ENCODE measurements at places on chromosomes 4 and X. TPM values are rescaled to one million over a fixed set of nuclear protein-coding genes. Genes with fewer than 3 reads are reported as not detected.

- peak; percentile 87 for DNase-seq
Measured at GRCh38 chrX:18983666-18984380, at the start of gene PHKA2. Gene PHKA2 (minus strand): TSS chrX:18984114. CDS start chrX:18983932, 182 bp downstream.

GRCh38 chrX:2484721-2485648 is 15.8 kb downstream of the DHRSX start:
- DNase-seq = peak; percentile 57

GRCh38 chrX:69627744-69628143 is 11.8 kb downstream of the EDA start:
- DNase-seq = no peak

DNA sequence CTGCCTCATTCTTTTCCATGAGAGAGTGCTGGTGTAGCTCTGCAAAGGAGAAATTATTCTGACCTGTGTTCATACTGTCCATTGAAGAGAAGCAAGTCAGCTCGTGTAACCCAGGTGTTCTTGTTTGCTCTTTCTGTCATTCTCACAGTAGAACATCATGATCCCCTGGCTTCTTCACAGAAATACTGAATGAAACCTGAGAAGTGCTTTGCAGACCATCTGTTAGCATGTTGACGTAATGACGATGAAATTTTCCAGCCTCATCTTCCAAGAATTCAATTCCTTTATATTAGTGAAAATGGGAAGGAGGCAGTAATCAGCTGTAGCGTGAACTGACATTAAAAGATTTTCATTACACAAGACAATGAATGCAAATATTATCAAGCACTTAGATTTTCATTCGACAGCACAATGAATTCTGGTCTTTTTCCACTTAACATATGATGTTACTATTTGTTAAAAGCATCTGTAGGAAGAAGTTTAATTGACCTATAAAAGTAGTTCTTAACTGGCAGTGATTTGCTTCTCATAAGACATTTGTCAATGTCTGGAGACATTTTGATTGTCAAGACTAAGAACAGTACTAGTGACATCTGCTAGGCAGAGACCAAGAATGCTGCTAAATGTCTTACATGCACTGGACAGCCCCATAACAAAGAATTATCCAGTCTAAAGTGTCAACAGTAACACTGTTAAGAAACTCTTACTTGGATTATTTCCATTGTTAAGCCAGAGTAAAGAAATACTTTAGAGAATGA is 246.3 kb downstream of the BANK1 start:
- no peak for DNase-seq

- no peak for DNase-seq
Measured at GRCh38 chrX:66002824-66003680, 36.8 kb downstream of the VSIG4 start.

DNA sequence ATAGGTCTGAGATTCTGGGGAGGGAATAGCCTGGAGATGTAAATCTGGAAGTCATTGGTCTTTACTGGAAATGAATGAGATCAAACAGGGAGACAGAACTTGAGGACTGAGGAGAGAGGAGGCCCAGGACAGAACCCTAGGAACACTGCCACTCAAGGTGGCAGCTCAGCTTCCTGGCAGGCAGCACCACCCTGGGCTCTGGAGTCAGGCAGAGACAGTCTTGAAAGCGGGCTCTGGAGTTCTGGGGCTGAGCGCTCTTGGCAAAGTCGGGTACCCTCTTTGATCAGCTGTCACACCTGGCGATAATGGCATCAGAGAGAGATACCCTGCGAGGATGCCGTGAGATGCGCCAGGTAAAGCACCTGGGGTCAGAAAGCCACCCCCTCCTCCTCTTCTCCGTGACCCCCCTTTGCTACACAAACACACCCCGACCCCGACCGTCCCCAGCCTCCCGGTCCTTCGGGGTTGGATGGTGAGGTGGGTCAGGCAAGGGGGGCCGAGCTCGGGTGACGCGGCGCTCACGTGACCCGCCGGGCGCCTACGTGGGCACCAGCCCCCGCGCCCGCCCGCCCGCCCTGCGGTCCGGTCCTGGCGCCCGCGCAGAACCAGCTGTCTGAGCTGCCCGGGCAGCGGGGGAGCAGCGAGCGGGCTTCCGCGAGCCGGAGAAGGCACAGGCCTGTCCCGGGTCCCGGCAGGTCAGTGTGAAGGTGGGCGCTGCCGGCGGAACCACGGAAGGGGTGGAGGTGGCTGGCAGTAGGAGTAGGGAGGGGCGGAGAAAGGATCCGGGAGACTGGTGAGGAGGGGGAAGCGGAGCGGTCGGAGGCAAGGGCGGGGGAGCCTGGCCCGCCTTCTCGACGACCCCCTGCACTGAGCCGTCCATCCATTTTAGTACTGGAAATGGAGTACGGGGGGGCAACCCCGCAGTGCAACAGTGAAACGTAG is at the start of gene TCEAL3:
Gene TCEAL3, plus strand, starts transcription at position 600 of the 942 bp plus-strand sequence. CDS start 1,102 bp downstream, outside the sequence.
- DNase-seq = no peak

- no peak for DNase-seq
Measured at GRCh38 chr4:148573296-148573695, 131.1 kb upstream of the NR3C2 start.

Gene SHROOM4
- 8.6 TPM for total RNA-seq

Gene FRMPD3
- 0.05 TPM for total RNA-seq

DNA sequence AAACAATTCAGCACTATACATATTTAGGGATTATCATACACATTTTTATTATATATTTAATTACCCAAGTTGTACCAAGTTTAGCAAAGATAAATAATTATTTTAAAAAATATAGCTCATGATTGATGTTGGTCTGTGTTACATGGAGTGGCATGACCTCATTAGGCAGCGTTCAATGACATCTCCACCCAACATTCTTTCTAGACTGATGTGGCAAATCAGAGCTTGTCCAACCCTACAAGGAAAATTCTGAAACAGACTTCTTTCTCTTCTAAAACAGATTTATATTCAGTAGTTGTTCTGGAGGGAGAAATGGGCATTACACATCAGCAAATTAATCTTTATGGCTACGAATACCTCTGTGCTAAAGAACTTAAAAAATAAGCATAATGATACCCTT is 189.7 kb downstream of the PDGFC start:
- no peak for DNase-seq

DNA sequence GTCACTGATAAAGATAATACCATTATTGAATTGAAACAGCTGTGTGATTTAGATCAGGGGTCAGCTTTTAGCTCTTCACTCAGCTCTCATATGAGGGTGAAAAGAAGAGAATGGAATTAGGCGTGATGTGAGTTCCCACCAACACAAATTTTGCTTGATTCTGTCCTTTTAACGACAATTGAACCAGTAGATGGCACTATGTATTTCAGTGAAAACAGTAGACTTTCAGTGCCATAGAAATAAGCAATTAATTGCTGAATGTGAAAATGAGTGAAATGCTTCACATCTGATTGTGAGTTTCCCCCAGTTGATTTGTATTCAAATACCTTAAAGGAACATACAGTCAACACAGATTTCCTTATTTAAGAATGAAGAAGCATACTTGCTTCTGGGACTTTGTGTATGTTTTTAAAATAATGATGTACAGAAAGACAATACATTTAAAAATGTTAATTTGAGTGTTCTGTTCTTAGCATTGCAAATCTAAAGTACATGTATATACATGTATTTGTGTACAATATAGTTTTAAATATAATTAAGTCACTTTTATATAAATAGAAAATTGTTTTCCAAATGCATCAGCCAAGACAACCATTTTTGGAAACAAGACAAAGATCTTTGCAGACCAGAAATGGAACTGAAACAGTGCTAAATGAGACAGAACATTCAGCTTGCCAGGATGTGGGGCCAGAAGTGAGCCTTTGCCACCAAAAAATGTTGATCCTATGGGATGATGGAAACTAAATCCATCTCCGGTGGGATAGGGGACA is 178.8 kb downstream of the SNCA start:
- no peak for DNase-seq

DNA sequence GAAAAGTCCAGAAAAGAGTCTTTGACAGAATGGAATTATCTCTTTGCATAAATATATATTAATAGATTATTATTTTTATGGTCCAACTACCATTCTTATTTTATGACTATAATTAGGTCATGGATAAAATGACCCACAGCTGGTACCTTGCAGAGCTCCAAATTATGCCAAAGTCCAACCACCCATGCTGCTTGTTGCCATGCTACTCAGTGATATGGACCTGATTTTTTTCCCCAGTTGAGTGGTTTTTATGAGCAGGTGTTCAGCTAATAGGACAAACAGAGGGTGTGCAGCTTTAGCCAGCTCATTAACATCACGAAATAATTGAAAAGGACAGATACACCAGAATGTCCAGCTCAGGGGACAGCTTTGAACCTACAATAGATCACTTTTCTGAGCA is 9.7 kb downstream of the HOPX start:
- no peak for DNase-seq

- no peak for DNase-seq
Measured at GRCh38 chr4:81808011-81808672, 336.4 kb upstream of the RASGEF1B start.

GRCh38 chr4:153126137-153126536 is 78.1 kb upstream of the TRIM2 start:
- DNase-seq = no peak

DNA sequence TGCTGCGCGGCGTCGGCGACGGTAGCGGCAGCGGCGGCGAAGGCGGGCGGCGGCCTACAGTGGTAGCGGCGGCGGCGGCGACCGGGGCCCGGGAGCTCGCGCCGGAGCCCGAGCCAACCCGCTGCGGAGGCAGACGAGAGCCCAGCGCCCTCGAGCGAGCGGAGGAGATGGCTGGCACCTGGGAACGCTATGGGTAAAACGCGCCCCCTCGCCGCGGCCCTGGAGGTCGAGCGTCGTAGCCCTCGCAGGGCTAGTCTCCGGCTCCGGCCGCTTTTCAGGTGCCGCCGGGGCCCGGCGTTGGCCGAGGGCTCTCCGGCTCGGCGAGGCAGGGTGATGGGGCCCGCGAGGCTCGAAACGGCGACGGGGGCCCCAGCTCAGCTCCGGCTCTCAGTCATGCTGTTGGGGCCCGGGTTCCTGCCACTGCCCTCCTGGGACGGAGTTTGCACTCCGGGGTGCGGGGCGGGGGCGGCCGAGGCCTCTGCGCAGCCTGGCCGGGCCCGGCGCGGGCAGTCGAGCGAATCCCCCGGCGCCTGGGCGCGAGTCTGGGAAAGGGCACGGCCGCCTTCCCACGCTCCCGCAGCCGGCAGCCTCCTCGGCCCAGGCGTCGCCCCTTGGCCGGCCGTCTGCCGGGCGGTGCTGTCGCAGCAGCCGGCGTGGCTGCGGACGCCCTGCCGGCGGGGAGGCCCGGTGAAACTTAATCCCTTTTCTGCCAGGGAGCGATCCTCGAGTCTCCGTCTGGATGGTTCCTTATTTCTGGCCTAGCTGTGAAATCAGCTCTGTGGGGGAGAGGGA is 768 bp downstream of the MID2 start:
- DNase-seq = no peak

Gene LONRF3
- total RNA-seq = 1.5 TPM

Gene GPC3
- total RNA-seq = 1.6 TPM

DNA sequence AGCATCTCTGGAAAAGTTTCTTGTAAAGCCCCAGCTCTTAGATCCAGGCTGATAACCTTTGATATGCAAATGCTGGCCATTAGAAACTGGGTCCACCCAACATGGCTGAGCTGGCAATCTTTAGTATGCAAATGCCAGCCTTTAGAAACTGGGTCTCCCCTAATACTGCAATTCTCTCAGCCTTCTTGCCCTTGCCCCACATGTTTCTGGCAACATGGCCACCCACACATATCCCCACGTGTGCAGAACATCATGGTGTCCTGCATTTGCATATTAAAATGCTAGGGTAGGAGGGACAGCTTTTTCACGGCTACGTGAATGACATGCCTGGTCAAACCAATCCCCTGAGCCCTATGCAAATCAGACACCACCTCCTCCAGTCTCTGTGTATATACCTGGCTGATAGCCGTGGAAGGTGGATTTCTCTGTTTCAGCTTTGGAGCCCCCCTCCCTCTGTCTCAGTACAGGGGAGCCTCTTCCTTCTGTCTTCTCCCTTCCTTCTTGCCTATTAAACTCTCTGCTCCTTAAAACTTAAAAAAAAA is 344.0 kb upstream of the NWD2 start:
- DNase-seq = no peak

GRCh38 chr4:7892212-7893019 is 47.2 kb downstream of the AFAP1 start:
- no peak for DNase-seq

Gene BMX
- total RNA-seq = 1.8 TPM

DNA sequence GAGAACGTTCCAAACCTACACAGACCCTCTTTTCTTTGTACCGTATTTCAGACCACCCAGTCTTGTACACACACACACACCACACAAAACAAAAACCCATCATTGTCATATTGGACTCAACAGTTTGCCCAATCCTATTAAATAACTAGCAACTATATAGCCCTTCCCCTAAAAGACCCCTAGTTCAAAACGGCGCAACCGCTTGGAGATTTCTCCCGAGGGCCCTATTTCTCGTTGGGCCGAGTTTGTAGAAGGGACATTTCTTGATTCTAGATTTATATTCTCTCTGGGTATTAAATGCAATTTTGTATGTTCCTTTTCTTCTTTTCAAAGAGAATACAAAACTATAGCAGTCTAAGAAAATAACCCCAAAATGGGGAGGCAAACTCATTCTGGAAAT is 547 bp upstream of the PDGFRA start:
- no peak for DNase-seq

Gene TMEM271
- not detected for total RNA-seq

DNA sequence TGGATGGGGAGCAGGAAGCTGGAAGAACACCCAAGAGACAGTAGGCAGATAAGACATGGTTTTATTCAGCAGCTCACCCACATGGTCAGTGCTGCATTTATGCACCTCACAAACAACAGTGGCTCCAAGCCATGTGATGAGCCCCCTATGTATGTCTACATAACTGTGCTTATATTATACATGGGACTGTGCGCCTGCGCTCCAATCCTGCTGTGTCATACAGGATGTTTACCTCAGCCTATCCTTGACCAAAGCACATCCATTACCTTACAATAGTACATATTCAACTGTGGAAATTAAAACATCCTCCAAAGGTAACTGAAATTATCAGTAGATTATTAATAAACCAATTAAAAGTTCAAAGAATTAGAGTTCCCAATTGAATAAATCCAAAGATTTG is 44.1 kb upstream of the SGMS2 start:
- no peak for DNase-seq

GRCh38 chrX:23952984-23953907 is 45.4 kb downstream of the CXorf58 start:
- no peak for DNase-seq

Gene IQCM
- total RNA-seq = not detected

Gene DNAAF6
- total RNA-seq = not detected

GRCh38 chrX:118682258-118683014 is 45.0 kb upstream of the IL13RA1 start:
- DNase-seq = no peak

- no peak for DNase-seq
Measured at GRCh38 chrX:105647749-105648148, 174.6 kb upstream of the NRK start.

Measured in cardiac septum (tissue), 1 donor.